ENCODE measurements at places on chromosomes 6 and 20. TPM values are rescaled to one million over a fixed set of nuclear protein-coding genes. Genes with fewer than 3 reads are reported as not detected.

Gene EPPIN
- not detected for total RNA-seq

Gene OPN5
- total RNA-seq = not detected

Gene MOXD1
- total RNA-seq = 30.5 TPM

Gene SAPCD1
- 0.74 TPM for total RNA-seq

Gene HLA-DRB1
- total RNA-seq = 1.7 TPM

Gene MUC21
- total RNA-seq = not detected

Gene GSTA3
- total RNA-seq = not detected

Gene MCCD1
- total RNA-seq = not detected

Gene DPPA5
- total RNA-seq = not detected

Gene CABLES2
- total RNA-seq = 3.7 TPM

Gene CDSN
- total RNA-seq = not detected

Gene PKIB
- 2.0 TPM for total RNA-seq

Gene CDK19
- total RNA-seq = 59.0 TPM

Gene OVOL2
- total RNA-seq = 1.5 TPM

Gene MEP1A
- under 0.01 TPM for total RNA-seq

Gene CRISP2
- total RNA-seq = 0.49 TPM

Gene CST7
- 0.25 TPM for total RNA-seq

Gene GLP1R
- under 0.01 TPM for total RNA-seq

Gene TRAPPC3L
- under 0.01 TPM for total RNA-seq

Gene CASS4
- total RNA-seq = 0.49 TPM

Gene SLC17A1
- not detected for total RNA-seq

Gene GJA10
- total RNA-seq = not detected

Gene SEMG1
- not detected for total RNA-seq

Gene ZSCAN23
- 10.8 TPM for total RNA-seq

Gene MAS1
- 0.25 TPM for total RNA-seq

Gene ECT2L
- total RNA-seq = 0.98 TPM

Gene CLIC5
- 2.5 TPM for total RNA-seq

Gene C6orf132
- total RNA-seq = under 0.01 TPM

Gene IL20RA
- 0.25 TPM for total RNA-seq

Gene FAM209B
- not detected for total RNA-seq

Gene OOEP
- not detected for total RNA-seq

Gene CALHM6
- total RNA-seq = 3.9 TPM

Gene LRRC73
- total RNA-seq = 5.7 TPM

Gene GJA1
- 53.6 TPM for total RNA-seq

Gene CLVS2
- 43.3 TPM for total RNA-seq

Gene MYLK2
- total RNA-seq = 1.2 TPM

Gene ENPP1
- 0.74 TPM for total RNA-seq

Gene ASIP
- total RNA-seq = not detected

Gene LAMA4
- total RNA-seq = 19.7 TPM

Gene PTPN1
- 15.7 TPM for total RNA-seq

Gene DOK5
- total RNA-seq = 152 TPM

Gene RHAG
- 0.49 TPM for total RNA-seq

Gene TNNC2
- 0.25 TPM for total RNA-seq

Gene MOG
- total RNA-seq = 0.25 TPM

Gene HLA-DQB1
- not detected for total RNA-seq

Gene NKAIN2
- 115 TPM for total RNA-seq
